Jurkat, Clone E6-1 (cell line): ENCODE measurements at places on chromosomes 5 and 9.

- DNase-seq: no peak
Observed at GRCh38 chr9:101462558-101462957, 27.0 kb upstream of the ALDOB start.

- no peak for DNase-seq
Observed at GRCh38 chr5:17801595-17801994, 167.3 kb downstream of the TAF11L14 start.

- no peak for DNase-seq
Observed at GRCh38 chr9:8268881-8269280, 469.3 kb upstream of the DMAC1 start.

DNA sequence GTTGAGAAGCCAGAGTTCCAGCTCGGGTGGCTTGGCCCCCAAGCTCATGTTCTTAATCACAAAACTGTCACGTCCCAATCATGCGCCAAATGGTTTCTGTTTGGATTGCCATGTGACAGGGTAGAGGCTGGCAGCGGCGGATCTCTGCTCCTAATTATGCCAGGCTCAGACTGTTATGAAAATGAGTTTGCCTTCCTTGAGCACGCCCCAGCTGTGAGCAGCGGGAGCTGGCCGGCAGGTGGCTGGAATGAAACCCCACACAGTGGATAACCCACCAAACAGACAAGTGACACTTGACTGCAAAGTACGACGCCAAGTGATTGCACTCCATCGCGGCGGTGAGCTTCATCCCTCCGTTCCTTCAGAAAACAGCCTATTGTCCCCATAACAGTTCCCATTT lies 75.4 kb downstream of the CFAP77 start:
- DNase-seq: no peak

GRCh38 chr5:138594305-138595058 lies 19.3 kb upstream of the HSPA9 start:
- no peak for DNase-seq

DNA sequence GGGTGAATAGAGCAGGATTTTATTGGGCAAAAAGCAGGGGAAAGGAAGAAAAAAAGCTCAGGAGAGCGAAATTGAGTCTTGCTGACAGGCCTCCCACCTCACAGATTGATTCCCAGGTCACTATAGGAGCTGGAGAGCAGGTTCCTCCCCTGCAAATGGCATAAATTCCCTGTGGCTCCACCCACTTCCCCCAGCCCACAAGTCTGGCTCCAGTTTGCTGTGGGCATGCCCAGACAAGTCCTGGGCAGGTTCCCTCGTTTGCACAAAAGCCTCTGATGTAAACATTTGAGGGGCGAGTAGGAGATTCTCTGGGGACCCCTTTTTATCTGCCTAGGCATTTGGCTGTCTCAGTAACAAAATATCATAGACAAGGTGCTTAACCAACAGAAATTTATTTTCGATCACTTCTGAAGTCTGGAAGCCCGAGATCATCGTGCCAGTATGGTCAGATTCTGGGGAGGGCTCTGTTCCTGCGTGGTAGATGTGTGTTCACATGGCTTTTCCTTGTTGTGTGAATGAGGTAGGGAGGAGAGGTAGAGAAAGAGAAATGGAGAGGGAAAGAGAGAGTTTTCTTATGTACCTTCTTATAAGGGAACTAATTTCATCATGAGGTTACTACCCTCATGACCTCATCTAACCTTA lies 614.5 kb downstream of the MAT2B start:
- no peak for DNase-seq

GRCh38 chr9:136977223-136977622 lies at the start of gene PTGDS:
Gene PTGDS, plus strand, starts transcription at chr9:136977504. Its CDS starts 75 bp downstream, at chr9:136977579.
- no peak for DNase-seq

DNA sequence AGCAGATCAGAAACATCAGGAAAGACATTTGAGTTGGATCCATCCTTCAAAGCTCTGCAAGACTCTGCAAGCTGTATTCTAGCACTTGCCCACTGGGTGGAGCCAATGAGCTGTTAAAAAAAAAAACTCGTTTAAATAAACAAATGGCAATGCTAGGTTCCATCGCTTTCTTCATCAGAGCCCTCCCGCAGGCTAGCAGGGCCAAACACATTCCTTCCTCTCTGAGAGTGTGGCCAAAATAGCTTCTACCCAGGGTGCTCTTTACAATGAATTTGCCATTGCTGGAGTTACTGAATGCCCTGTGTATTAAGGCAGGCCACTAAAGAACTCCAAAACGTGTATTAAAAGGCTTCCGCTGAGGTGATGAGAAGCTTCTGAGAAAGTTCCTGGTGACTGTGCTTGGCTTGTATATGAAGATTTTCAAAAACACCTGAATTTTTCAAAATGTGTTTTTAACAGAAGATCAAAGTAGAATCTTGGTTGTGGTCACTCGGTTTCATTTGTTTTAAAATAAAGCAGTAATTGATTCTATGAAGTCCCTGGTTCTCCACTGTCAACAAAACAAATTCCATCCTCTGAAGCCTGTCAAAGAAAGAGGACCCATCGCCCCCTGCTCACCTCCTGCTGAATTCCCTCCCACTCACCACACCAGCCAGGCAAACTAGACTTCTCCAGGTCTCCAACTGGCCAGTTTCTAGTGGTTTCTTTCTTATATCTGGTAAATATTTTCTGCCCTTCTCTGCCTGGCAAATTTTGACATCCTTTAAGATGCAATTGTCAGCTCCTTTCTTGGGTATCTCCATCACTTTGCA lies 36.5 kb upstream of the EQTN start:
- DNase-seq: peak; percentile 66

DNA sequence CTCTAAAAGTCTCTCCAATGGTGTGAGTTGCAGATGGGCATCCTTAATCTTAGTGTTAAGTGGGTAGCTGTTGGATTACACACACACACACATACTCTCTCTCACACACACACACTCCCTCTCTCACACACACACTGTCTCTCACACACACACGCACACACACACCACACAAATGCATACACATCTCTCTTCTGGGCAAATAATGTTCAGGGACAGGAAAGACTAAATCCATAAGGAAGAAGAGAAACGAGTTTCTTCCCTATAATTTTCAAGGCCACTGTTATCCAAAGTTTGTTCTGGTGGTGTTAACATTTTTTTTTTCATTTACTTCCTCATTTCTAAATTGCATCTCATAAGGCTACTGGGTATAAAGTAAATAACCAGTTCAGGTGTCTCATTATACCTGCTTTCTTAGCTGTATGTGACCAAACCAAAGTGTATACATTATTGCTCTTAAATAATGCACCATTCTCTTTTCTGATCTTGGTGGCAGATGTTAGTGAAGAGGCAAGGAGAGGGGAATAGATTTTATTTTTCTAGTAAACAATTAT lies 22.5 kb upstream of the CCNH start:
- DNase-seq: no peak

DNA sequence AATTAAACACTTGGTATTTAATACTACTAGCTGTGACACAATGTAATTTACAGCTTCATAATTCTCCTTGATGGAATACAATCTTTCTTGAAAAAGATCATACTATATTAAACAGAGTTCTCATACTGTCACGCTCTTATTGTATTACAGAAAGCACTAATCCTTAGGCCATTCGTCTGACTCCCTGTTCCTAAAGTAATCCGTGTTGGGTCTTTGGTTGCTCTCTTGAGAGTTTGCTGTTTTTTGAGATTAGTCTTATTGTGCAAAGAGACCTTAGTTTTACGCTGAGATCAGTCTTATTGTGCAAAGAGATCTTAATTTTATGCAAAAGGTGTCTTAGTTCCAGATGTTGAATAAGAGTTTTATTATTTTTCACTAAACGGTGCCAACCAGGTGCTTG lies 190.6 kb downstream of the ISL1 start:
- no peak for DNase-seq

DNA sequence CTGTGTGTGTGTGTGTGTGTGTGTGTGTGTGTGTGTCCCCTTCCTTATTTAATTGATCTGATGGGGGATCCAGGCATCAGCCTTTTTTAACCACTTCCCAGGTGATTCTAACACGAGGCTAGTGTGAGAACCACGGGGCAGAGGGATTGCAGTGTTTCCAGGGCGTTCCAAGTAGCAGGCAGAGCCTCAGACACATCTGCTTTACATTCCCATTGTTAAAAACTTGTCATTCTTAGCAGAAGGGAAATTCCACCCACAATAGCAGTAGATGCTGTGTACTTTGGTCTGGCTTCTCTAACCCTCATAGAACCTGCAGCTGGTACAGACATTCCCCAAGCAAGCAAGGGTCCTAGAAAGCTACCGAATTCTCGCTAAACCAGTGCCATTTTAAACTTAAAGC lies 81.9 kb upstream of the SLC30A5 start:
- DNase-seq: no peak

DNA sequence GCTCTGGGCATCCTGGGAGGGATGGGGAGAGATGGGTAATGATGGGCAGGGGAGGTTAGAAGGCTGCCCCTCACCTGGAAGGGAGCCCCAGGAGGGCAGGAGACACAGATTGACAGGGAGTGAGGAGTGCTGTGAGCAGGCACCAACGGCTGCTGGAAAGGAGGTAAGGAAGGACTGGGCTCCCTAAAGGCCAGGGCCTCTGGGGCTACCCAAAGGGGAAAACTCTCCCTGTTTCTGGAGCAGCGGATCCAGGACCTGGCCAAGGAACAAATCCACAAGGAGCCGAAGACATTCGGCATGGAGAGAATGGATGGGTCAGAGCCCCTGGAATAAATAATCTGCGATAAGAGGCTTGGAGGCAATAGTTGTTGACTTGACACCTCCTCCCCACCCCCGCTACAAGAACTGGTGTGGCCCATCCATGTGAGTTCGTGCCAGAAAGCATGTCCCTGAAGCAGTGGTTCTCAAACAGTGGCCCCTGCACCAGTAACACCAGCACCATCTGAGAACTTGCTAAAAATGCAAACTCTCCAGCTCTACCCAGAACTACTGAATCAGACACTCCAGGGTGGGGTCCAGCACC lies 208.3 kb downstream of the GABBR2 start:
- no peak for DNase-seq

DNA sequence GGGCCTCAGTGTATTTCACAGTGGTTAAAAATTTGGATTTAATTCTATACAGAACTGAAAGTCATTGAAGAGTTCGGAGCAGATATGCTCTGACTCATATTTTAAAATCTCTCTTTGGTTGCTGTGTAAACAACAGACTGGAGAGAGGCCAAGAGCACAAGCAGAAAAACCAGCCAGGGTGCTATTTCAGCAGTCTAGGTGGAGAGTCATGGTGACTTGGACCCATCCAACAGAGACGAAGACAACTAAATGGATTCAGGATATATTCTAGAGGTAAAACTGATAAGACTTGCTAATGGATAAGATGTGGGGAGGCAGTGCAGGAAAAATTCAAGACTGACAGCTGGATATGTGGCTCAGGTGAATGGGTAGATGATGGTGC lies 168.9 kb downstream of the MAPKAP1 start:
- DNase-seq: no peak

GRCh38 chr5:66361070-66361469 lies 217.0 kb downstream of the SREK1 start:
- DNase-seq: no peak

GRCh38 chr5:107272954-107273353 lies 397.8 kb downstream of the EFNA5 start:
- DNase-seq: no peak

GRCh38 chr9:134870746-134871662 lies 9.6 kb upstream of the FCN2 start:
- no peak for DNase-seq

DNA sequence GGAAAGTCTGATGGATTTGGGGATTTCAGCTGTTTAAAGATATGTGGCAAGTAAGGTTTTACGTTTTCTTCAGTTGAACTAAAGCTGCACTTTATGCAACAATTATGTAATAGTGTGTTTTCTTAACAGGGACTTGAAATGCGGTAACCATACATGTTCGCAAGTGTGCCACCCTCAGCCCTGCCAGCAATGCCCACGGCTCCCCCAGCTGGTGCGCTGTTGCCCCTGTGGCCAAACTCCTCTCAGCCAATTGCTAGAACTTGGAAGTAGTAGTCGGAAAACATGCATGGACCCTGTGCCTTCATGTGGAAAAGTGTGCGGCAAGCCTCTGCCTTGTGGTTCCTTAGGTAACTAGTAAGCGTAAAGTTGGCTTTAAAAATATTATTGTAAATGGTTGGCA lies 28.5 kb downstream of the NFX1 start:
- DNase-seq: no peak

GRCh38 chr9:35736201-35736633 lies 3.8 kb downstream of the CREB3 start:
- DNase-seq: peak; percentile 73

DNA sequence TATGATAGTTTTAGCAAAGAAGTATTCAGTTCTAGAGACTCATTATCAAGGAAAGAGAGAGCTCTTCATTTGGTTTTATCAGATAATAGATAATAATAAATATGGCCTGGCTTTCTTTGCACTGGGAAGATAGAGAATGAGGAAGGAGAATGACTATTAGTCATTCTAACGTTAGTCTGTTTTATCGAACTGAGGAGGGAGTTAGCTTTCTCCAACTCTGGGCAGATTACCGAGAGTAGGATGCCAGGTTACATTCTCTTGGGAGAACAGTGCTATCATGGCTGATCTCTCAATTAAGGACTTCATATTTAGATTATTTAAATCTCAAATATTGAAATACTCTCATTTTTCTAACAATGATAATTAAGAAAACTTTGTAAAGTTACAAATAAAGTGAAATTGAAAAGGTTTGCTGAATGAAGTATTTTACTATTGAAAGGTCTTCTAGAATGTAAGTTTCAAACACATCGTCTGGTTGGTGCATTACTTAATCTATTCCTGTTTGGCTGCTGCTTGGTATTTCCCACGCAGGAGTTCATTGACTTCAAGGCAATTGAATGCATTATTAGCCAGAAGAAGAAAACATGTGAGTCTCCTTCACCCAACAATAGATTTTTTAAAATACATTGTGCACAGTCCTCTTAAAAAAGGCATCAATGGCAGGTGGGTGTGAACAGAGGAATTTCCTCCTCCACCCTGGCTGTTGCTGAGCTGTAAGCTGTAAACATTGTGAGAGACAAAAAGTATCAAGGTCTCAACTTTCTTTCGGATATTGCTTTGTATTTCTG lies 140.8 kb downstream of the C9orf152 start:
- DNase-seq: no peak

DNA sequence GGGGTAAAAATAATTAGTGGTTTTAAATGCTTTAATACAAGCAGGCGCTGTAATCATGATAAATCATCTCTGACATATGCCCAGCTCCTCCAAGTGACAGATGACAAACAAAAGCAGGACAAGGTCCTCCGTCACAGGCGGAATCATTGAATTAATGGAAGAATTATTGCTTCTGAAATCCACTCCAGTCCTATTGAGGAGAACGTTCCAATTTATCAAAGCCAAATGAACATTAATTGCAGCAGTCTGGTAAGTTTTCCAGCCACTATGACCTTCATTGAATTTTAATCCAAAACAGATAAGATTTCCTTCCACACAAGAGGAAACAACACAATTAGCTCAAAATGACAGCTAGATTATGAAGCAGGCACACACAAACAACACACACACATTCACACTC lies 136.8 kb downstream of the ASTN2 start:
- DNase-seq: no peak

GRCh38 chr9:114108016-114108833 lies 9.1 kb upstream of the KIF12 start:
- DNase-seq: peak; percentile 40

DNA sequence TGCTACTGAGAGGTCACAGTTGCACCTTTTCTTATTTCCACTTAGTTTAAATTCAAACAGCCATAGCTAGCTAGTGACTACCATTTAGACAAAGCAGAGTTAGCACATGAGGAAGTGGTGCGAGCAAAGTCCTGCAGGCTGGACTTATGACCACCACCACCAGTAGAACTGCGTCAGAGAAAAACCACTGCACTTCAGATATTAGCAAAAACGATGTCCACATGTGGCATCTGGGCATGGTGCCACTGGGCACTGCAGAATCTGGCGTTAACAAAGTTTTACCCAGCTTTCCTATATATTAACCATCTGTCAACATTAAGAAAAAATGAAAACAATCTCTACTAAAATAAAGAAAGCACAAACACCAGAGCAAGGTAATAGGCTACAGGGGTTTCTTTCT lies 80.1 kb downstream of the SPTLC1 start:
- no peak for DNase-seq
